ENCODE measurements at places on chromosomes 3 and 15.

- DNase-seq = no peak
Measured at GRCh38 chr3:112739252-112739965, 98.5 kb upstream of the CCDC80 start.

DNA sequence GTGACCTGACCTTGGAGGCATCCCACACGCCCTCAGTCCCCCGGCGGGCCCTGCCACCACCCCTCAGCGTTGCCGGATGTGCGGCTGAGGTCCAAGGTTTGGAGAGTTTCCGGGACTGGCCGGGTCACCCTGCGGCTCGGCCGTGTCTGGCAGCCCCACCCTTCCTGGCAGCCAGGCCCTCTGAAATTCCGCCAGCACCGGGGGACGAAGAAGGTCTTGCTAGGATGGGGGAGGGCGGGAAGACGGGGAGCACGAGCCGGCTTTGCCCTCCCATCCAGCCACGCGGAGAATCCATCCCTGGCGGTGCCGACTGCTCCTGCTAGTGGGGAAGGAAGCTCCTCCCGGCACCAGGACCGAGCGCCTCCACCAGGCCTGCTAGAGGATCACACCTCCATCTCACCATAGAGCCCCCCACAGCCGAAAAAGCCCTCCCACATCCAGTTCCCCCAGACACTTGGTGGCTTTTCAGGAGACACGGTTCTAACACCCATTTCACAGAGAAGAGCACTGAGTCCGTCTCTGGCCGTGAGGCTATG is 81.5 kb downstream of the CPN2 start:
- DNase-seq = peak; percentile 70

- no peak for DNase-seq
Measured at GRCh38 chr3:10547841-10548783, 42.7 kb upstream of the ATP2B2 start.

DNA sequence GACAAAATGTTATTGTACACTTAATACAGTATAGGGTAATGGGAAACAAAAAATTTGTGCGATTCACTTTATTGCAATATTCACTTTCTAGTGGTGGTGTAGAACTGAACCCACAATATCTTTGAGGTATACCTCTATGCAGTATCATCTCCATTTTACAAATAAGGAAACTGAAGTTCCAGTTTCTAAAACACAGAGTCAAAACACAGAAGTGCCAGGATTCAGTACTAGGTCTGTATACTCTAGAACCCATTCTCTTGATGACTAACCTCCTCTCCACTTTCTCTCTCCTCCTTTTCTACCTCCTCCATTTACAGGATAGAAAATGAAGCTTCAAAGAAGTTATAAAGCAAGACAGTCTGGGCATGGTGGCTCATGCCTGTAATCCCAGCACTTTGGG is 62.2 kb downstream of the MB21D2 start:
- DNase-seq = no peak

DNA sequence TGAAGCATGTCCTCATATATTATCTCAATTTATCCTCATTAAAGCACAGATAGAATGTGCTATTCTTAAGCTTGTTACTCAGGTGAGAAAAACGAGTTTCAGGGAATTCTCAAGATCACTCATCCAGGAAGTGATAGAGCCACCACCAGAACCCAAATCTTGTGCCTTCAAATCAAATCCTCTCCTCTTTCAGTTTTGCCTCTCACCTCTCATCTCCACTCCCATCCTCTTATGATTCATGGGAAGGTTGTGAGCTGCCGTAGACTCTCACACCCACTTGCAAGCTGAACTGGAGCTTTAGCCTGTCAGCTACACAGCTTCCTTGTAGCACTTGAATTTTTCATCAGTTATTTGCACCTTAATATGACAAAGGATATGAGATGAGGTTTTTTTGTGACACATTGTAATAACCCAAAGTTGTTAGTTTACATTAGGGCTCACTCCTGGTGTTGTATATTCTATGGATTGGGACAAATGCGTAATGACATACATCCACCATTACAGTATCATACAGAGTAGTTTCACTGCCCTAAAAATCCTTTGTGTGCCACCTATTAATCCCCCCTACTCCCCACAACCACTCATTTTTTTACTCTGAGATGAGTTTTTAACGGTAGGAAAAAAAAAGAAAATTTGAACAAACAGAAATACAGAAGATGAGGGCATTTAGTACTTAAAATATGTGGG is 25.7 kb downstream of the GPR15 start:
- DNase-seq = no peak

- no peak for DNase-seq
Measured at GRCh38 chr15:68809517-68809916, 11.2 kb downstream of the ANP32A start.

DNA sequence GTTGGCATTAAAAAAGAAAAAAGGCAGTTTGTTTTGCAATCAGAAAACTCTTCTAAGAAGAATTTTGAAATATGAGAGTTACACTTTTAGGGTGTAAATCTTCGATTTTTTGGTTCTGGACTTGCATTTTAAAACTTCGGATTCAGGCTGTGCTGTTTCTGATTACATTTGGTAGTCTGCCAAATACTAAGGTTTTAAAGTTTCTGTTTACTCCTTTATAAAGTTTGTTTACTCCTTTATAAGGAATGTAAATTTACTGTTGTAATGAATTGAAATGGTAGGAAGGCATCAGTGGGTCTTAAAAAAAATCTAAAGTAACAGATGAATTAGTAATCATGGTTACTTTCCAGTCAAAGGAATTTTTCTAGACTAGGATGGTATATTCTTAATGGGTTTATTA is 14.1 kb downstream of the FXR1 start:
- DNase-seq = no peak

DNA sequence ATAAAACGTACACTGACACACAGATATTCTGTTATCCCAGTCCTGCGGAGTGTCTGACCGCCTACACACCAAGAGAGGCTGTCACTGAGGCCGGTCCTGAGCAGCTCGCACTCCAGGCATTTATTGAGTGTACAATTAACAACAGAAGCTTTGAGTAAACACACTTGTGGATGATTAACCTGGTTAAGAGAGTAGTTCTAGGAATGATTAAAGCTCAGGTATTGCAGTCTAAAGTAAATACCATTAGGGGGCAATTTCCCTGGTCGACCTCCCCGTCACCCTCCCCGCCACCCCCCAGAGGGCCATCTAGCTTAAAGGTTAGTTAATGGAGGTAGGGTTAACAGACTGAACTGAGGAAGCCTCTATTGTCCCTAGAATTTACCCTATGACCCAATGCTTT is 1278.5 kb downstream of the NSUN3 start:
- DNase-seq = peak; percentile 82

- no peak for DNase-seq
Measured at GRCh38 chr3:43709022-43709421, 18.3 kb downstream of the ABHD5 start.

GRCh38 chr3:70111411-70111810 is 111.9 kb downstream of the SAMMSON start:
- no peak for DNase-seq

DNA sequence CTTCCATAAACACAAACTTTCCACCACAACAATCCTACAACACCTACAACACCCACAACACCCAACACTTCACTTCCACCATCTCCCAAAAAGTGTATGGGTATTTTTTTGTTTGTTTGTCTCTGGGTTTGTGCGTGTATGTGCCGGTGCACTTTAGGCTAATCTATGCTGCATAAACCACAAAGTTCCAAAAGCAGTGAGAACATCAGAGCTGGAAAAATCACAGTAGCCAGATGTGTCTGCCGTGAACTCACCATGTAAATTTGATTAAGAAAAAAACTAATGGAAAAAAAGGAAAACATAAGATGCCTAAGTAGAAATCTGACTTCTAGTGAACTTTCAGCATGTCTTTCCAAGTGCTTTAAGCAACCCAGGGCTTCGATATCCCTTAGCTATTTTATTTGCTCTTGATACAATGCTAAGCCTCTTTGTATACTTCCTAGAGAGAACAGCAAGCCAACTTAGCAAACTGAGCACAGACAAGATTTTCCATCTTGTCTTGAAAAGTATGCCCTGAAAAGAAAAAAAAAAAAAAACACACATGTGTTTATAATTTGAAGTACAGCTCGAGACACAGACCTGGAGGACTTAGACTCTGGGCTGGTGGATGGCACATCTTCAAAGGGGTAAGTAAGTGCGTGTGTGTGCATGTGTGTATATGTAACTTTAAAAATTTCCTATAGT is 91.4 kb downstream of the WWTR1 start:
- DNase-seq = no peak

DNA sequence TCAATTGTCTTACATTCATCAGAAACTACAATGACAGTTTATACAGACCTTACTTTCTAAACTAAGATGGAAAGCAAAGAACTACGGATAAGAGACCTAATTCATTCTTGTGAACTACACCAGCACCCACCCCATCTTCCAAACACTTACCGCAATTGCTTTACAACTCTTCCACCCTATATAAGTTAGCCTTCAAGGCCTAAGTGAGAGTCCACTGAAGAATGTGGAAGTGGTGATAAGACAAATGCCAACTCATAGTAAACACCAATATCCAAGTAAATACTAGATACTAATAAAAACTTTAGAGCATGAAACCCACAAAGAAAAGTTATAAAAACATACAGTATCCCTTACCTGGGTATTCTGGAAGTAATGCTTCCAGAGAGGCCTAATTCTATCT is 13.6 kb downstream of the ARF4 start:
- no peak for DNase-seq

- peak; percentile 45 for DNase-seq
Measured at GRCh38 chr3:108153451-108153981, 62.7 kb upstream of the CD47 start.

GRCh38 chr15:74022706-74023470 is 28.4 kb downstream of the PML start:
- no peak for DNase-seq

DNA sequence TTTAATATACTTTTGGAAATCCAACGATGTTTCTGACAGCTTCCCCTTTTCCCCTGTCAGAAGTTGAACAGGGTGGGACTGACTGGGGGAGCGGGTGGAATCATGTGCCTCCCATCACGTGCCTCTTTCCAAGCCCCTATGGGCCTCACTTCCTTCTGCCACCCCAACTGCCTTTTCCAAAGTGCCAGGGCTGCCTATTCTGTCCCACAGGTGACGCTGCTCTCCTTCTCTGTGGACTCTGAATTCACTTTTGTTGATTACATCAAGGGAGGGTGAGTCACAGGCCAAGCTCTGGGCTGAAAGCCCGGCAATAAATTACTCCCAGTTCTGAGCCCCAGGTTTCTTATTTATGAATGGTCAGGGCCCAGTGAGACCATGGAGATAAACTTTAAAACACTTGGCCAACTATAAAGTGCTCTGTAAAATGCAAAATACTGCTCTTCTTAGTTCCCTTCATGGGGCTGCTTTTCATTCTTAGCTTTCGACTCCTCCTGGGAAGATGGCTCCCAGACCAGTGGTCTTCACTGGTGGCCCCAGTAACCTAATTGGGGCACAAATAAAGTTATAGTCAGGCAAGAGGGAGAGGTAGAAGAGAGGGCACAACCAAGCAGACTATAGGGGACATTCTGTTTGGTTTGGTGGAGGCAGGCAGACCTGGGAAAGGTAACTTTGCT is 12.3 kb downstream of the CPNE9 start:
- DNase-seq = peak; percentile 91

DNA sequence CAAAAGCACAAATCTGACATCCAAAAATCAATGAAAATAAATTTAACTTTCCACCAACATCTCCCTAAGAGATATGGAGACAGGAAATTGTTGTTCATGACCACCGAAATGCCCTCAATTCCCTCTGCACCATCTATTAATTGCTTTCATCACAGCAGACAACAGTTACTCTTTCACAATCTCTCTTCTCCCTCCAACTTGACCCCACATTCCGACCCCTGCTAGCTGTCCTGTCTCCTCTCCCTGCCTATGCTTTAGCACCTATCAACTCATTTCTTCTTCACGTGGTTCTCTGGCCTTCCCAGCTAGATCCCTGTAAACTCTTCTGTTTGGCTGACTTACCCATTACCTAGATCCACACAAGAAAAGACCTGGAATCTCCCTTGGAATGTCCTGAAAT is 173.9 kb upstream of the ADAMTS9 start:
- no peak for DNase-seq

- no peak for DNase-seq
Measured at GRCh38 chr3:98070840-98071239, 16.1 kb upstream of the OR5AC2 start.

DNA sequence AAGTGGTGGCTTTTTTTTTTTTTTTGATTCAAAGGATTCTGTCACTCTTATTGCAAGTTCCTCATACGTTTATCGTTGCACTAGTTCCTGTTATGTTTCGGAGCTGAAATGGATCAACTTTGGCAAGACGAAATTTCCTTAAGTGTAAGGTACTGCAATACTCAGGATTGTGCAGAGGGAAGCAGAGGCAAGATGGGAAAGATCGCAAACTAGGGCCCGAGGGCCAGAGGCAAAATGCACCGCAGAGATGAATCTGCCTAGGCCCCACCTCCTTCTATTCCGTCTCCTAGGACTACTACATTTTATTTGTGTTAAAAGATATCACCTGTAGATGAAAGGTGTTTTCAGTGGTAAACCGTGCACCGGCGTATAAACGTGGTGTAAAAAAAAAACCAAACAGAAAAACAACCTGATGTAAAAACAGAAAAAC is 331 bp downstream of the RNU6-1 start:
- peak; percentile 51 for DNase-seq

DNA sequence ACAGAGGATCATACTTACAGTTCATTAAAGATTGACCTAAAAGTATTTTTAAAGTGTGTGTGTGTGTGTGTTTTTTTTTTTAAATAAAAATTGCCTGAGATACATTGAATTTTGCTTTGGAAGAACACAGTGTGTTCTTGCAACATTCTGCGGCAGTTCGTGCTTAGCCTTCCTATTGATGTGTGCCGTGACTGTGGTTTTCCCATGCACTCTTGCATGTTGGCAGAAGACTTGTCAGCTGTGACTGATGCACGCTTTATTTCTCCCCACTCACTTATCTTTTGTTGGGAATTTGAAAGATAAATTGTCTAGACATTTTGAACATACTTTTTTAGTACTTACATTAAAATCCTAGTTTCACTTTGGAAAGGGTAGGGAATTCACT is 136.3 kb upstream of the LRRFIP2 start:
- no peak for DNase-seq

DNA sequence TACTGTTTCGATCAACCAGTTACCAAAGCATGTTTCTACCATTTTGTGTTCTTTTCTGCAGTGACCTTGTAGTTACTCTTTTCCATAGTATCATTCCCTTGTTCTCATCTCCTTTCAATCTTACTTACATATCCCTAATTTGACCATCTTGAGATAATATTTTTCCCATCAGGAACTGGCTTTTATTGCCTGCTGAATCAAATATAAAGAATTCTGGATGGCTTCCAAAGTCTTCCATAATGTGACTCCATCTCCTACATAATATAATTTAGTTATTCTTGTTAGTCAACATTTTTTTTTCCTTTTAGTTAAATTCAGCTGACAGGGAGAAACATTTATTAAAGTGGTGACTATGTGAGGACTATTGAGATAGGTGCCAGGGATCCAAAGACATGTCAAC is 7.0 kb downstream of the USP8 start:
- no peak for DNase-seq
